ENCODE measurements at places on chromosomes 2 and 18.

DNA sequence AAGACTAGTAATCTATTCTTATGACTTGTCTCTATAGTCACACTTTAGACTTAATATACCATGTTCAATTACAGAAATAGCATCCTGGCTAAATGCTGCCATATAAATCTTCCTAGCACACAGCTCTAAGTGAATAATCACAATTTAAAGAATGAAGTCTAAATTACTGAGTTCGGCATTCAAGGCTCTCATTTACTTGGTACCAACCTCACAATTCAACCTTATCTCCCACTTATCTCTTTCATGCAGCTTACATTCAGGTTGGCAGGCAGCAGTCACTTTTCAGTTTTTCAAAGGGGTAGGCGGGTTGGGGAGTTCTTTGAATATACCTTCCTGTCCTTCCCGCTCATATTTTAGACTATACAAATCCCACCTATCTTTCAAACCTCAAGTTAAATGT, 1.5 kb downstream of the MMADHC start:
- DNase-seq: no peak

- peak; percentile 97 for DNase-seq
Observed at GRCh38 chr2:237315170-237315828, 98.7 kb downstream of the COL6A3 start.

GRCh38 chr18:9392726-9393125, 58.2 kb downstream of the TWSG1 start:
- no peak for DNase-seq

- DNase-seq: no peak
Observed at GRCh38 chr2:59858540-59858939, 694.9 kb downstream of the BCL11A start.

- DNase-seq: no peak
Observed at GRCh38 chr2:22626621-22627020, 758.4 kb upstream of the KLHL29 start.

- DNase-seq: no peak
Observed at GRCh38 chr2:40224318-40224717, 227.6 kb downstream of the SLC8A1 start.

- peak; percentile 76 for DNase-seq
Observed at GRCh38 chr18:72544092-72544886, at the start of gene CBLN2. CBLN2 (minus strand) TSS chr18:72544342; CDS start chr18:72542160, 2,182 bp downstream.
